ENCODE measurements at places on chromosomes 3 and 15.

DNA sequence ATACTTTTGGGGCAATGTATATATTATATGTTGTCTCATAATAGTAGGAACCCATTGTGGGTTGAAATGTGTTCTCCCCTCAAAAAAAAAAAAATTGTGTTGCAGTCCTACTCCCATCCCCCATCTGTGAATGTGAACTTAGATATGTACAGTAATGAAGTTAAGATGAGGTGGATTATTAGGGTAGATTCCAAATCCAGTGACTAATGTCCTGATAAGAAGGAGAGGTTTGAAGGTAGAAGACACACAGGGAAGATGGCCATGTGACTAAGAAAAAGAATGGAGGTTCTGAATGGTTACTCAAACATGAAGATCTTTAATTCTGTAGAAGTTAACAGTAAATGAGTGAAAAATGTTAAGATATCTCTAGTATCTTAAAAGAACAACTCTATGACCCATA lies 3.0 kb upstream of the ATOSA start:
- DNase-seq: no peak

GRCh38 chr15:75456710-75457109 lies 5.2 kb upstream of the SIN3A start:
- DNase-seq: no peak

DNA sequence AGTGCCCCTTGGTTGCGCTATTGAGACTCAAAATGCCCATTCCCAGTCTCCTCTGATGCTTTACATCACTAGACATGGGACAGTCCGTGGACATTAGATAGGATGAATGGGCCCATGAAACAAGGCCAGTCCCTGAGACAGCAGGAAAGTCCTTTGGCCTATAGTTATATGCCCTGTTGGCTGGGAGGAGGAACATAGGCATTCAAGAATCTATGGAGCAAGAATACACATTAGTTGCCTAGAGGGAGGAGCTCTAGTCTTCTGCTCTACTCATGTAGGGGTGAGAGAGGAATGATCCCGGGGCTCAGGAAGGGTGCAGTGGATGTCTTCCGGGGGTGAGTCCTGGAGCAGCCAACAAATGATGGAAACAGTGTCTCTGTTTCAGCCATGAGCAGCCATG lies 58.0 kb upstream of the LRTM1 start:
- no peak for DNase-seq

- DNase-seq: no peak
Observed at GRCh38 chr15:66864086-66864830, 162.2 kb downstream of the SMAD6 start.

DNA sequence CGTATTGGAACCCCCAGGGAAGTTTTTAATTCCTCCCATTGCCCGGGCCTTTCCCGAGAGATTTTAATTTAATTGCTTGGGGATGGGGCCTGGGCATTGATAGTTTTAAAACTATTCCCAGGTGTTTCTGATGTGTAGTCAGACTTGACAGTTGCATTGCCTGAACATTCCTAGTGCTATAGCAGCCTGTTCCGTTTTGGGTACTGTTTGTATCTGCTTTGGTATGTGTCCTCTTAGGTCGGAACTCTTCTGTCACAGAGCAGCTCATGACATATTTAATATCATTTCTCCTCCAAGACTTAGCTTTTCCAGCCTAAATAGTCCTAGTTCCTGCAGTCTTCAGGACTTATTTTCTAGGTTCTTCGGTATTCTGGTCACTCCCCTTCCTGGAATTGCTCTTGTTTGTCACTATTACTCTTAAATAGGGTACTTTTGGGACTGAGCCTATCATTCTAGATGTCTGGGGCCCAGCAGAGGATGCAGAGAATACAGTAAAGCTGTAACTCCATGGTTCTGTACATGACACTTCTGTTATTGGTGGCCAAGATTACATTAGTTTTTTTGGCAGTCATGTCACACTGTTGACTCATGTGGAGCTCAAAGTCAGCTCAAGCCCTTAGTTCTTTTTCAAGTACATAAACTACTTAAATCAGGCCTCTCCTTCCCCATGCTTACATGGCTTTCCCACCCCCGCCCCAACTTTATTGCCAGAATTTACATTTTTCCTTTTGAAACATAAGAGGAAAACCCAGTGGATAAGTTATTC lies 81.5 kb downstream of the BBX start:
- peak; percentile 29 for DNase-seq

DNA sequence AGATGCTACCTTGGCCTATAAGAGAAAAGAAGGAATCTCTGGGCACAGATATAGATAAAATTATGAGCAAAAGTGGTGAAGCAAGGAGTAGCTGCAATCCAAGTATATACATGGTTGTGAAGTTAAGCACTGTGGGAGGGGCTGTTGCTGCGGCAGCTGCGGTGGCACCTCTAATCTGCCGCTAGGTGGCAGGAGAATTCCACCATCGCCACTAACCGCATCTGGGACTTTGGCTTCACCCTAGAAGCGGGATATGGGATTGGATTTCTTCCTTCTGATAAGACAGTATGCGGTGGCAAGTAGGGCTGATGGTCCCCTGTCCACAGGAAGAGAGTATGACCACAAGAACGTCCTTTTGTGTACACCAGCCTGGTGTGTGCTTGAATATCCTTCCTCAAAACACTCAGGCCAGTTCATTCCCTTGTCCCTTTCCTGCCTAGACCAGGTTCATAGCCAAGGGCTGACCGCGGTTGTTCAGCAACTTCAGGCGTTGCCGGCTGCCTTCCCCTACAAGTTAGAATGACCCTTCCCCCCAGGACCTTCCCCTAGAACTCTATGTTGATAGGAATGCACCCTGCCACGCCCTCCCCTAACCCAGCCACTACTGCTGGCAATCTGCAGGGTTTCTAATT lies 5.1 kb downstream of the MAGEL2 start:
- peak; percentile 35 for DNase-seq

Data from skin of body (tissue), 3 donors.